Hepatic stellate cell (primary cell): ENCODE measurements at places on chromosomes 2 and 18.

GRCh38 chr2:237744613-237745249, 53.8 kb upstream of the RBM44 start:
- peak; percentile 86 for DNase-seq

DNA sequence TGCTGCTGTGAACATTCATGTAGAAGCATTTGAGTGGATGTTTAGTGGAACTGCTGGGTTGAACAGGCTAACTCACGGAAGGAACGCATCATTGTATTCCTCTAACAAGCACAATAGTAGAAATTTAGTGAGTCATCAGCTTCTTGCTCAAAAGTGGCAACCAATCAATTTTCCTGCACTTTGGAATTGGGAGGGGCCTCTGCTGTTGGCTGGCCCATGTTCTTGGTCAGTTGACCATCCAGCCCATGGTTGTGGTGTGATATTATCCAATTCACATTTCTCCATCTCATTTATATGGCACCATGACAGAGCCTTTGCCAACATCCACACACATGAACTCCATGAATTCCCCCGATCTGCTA, 95.0 kb downstream of the TNFRSF11A start:
- no peak for DNase-seq

- DNase-seq: no peak
Observed at GRCh38 chr2:30492185-30492584, 45.1 kb downstream of the LCLAT1 start.

- no peak for DNase-seq
Observed at GRCh38 chr2:123644053-123644452, 381.0 kb upstream of the CNTNAP5 start.

DNA sequence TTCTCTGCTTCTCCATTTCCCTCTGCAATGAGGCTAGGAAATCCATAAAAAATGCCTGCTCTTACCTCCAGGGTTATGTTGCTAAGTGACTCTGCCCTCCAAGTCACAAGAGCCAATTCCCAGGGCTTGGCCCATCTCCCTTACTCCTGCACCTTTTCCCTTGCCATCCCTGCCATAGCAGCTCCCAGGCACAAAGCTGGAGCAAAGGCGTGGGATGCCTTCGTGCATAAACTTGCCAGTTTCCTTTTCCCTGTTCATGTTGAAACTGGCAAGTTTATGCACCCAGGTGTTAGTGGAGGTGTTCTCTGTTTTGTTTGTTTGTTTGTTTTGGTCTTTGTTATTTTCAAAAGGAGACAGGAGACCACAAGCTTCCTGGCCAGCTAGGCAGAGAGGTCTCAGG, 195.1 kb downstream of the ACKR3 start:
- DNase-seq: no peak

GRCh38 chr2:172357442-172357841, 69.9 kb upstream of the ITGA6 start:
- DNase-seq: no peak

GRCh38 chr2:223815186-223815883, 22.0 kb downstream of the AP1S3 start:
- peak; percentile 68 for DNase-seq

- DNase-seq: no peak
Observed at GRCh38 chr2:196500686-196501431, 138.7 kb upstream of the CCDC150 start.

- no peak for DNase-seq
Observed at GRCh38 chr18:3447068-3447894, 2.7 kb upstream of the TGIF1 start.

GRCh38 chr2:85920810-85921545, 32.2 kb upstream of the ST3GAL5 start:
- peak; percentile 52 for DNase-seq

GRCh38 chr2:128155970-128156369, 65.0 kb downstream of the UGGT1 start:
- no peak for DNase-seq

- DNase-seq: no peak
Observed at GRCh38 chr2:236673823-236674185, 104.2 kb downstream of the ACKR3 start.

- peak; percentile 73 for DNase-seq
Observed at GRCh38 chr18:9137168-9138066, 836 bp downstream of the ANKRD12 start.

DNA sequence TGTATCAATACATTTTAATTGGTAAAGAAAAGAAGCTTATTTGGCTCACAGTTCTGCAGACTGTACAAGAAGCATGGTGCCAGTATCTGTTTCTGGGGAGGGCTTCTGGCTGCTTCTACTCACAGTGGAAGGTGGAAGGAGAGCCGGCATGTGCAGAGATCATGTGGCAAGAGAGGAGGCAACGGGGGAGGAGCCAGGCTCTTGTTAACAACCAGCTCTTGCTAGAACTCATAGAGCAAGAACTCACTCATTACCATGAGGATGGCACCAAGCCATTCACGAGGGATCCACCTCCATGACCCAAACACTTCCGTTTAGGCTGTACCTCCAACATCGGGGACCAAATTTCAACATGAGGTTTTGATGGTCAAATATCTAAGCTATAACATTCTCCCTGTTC, 7.5 kb downstream of the PARD6G start:
- DNase-seq: no peak

GRCh38 chr2:23772056-23772455, 154.9 kb downstream of the ATAD2B start:
- DNase-seq: no peak
